H1 (cell line): ENCODE measurements at places on chromosomes 3 and 15. TPM values are rescaled to one million over a fixed set of nuclear protein-coding genes. Genes with fewer than 3 reads are reported as not detected.
A peak's percentile ranks its signal among the peaks of the same experiment; 100 is the strongest.

The ZNF80 gene
- total RNA-seq: not detected in 2 replicates

The MIX23 gene
- 69.6 and 90.1 TPM in 2 replicates for total RNA-seq

DNA sequence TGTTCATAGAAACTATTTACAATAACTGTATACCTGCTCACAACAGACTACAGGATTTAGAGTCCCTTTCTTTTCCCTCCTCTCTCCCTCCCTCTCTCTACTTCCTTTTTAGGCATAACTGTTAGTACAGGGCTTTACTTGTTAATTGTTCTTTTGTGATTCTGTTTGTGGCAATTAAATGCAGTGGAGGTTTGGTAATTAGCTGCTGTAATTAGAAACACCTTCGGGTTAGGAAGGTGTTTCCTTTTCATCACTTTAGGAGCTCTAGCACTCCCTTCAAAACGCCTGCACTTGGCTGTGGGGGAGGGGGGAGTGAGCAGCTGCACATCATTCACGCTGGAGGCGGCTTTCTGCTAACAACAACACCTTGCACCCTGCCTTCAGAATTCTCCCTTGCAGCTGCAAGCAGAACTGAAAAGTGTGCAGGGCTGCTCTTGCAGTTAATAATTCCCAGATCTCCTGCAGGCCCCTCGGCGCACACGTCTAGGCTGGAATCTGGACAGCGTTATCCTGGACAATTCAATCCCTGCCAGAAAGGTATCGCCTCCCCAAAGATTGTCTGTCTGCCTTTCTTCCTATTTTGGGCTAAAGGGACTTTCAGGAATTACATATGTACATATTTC is 242.6 kb upstream of the RGMA start:
- H3K27ac ChIP-seq: no peak overlapping the region
- H3K27me3 ChIP-seq: peaks cover 5% of the 10 kb centered on the region
- H3K36me3 ChIP-seq: no peaks in the 10 kb centered on the region
- H3K4me3 ChIP-seq: peak overlapping the region; percentile 21; the same call in 1 of the 2 replicates

GRCh38 chr3:169871129-169871886 is 1.6 kb upstream of the LRRC31 start:
- no peak overlapping the region for H3K27ac ChIP-seq
- DNase-seq: no peak
- no peaks in the 10 kb centered on the region for H3K27me3 ChIP-seq
- H3K4me1 ChIP-seq: no peaks in the 10 kb centered on the region

- H3K4me1 ChIP-seq: no peaks in the 10 kb centered on the region
- no peak overlapping the region for H3K4me3 ChIP-seq
- H3K27me3 ChIP-seq: no peaks in the 10 kb centered on the region
- no peak overlapping the region for H3K27ac ChIP-seq
- no peaks in the 10 kb centered on the region for H3K36me3 ChIP-seq
Observed at GRCh38 chr3:139303216-139303615, 40.6 kb upstream of the MRPS22 start.

- peaks cover 18% of the 10 kb centered on the region for H3K4me1 ChIP-seq
- H3K4me3 ChIP-seq: peak overlapping the region; percentile 78
- no peak for DNase-seq
Observed at GRCh38 chr3:181695661-181696491, 15.8 kb upstream of the SOX2 start.
